PC-3 (cell line): ENCODE measurements at places on chromosomes 12 and 14. TPM values are rescaled to one million over a fixed set of nuclear protein-coding genes. Genes with fewer than 3 reads are reported as not detected.

AQP2 gene
- total RNA-seq = not detected in 2 replicates

FOXN4 gene
- not detected in 2 replicates for total RNA-seq

COX8C gene
- not detected in 2 replicates for total RNA-seq

KLHL33 gene
- total RNA-seq = 0.17 TPM in 1 of 2 replicates, not detected in the other

MLEC gene
- total RNA-seq = 158 and 166 TPM in 2 replicates

RIMKLB gene
- 1.3 and 4.9 TPM in 2 replicates for total RNA-seq

HNF1A gene
- not detected in 2 replicates for total RNA-seq

TAS2R42 gene
- not detected in 2 replicates for total RNA-seq

SLC10A1 gene
- total RNA-seq = not detected in 2 replicates

POLR3B gene
- 23.4 and 24.3 TPM in 2 replicates for total RNA-seq

GDF3 gene
- not detected in 2 replicates for total RNA-seq

DICER1 gene
- total RNA-seq = 29.9 and 36.3 TPM in 2 replicates

LRRC43 gene
- 0.66 TPM in 1 of 2 replicates, not detected in the other for total RNA-seq

VDR gene
- total RNA-seq = 19.6 and 19.9 TPM in 2 replicates

DYRK4 gene
- 49.4 and 58.6 TPM in 2 replicates for total RNA-seq

LRRIQ1 gene
- total RNA-seq = 0.17 and 0.40 TPM in 2 replicates

RNASE2 gene
- not detected in 2 replicates for total RNA-seq

GSG1 gene
- 0.77 TPM in 1 of 2 replicates, not detected in the other for total RNA-seq

C12orf42 gene
- total RNA-seq = not detected in 2 replicates

KRT75 gene
- 32.8 and 38.5 TPM in 2 replicates for total RNA-seq

ALX1 gene
- not detected in 2 replicates for total RNA-seq

CKAP4 gene
- total RNA-seq = 76.3 and 99.1 TPM in 2 replicates

SERPINA9 gene
- not detected in 2 replicates for total RNA-seq

SPIC gene
- total RNA-seq = not detected in 2 replicates

LTB4R gene
- 11.6 and 13.1 TPM in 2 replicates for total RNA-seq

SIX4 gene
- 29.2 and 33.2 TPM in 2 replicates for total RNA-seq

ANAPC7 gene
- 80.5 and 112 TPM in 2 replicates for total RNA-seq

GYS2 gene
- total RNA-seq = not detected in 2 replicates

RNU7-1 gene
- not detected in 2 replicates for total RNA-seq

ADCK1 gene
- total RNA-seq = 4.7 and 5.7 TPM in 2 replicates

PLBD1 gene
- 0.87 and 1.5 TPM in 2 replicates for total RNA-seq

BHLHE41 gene
- total RNA-seq = 77.6 and 81.0 TPM in 2 replicates

LAG3 gene
- 0.40 and 0.58 TPM in 2 replicates for total RNA-seq

AGAP2 gene
- total RNA-seq = 0.23 and 0.40 TPM in 2 replicates

SMOC1 gene
- total RNA-seq = not detected in 2 replicates

TMEM30B gene
- 70.6 and 85.3 TPM in 2 replicates for total RNA-seq

EML5 gene
- 0.66 and 0.86 TPM in 2 replicates for total RNA-seq

MYH6 gene
- total RNA-seq = not detected in 2 replicates

SAMD15 gene
- 1.2 and 6.2 TPM in 2 replicates for total RNA-seq

BATF gene
- total RNA-seq = not detected in 2 replicates

PAX9 gene
- 14.3 and 14.9 TPM in 2 replicates for total RNA-seq
